Renal pelvis (tissue), 12 donors: ENCODE measurements at places on chromosomes 3 and 15. TPM values are rescaled to one million over a fixed set of nuclear protein-coding genes. Genes with fewer than 3 reads are reported as not detected.

RBM6 gene
- polyA plus RNA-seq: 129 TPM

CNTN6 gene
- 3.8 TPM for polyA plus RNA-seq

PLCH1 gene
- polyA plus RNA-seq: 12.8 TPM

NUTM1 gene
- polyA plus RNA-seq: not detected

ST3GAL6 gene
- 81.5 TPM for polyA plus RNA-seq

TXNRD3 gene
- 15.4 TPM for polyA plus RNA-seq

CYP1A1 gene
- polyA plus RNA-seq: not detected

PP2D1 gene
- 0.36 TPM for polyA plus RNA-seq

DNAH12 gene
- 0.94 TPM for polyA plus RNA-seq

TNFSF10 gene
- 61.8 TPM for polyA plus RNA-seq

GP5 gene
- polyA plus RNA-seq: 0.71 TPM

KLHL6 gene
- polyA plus RNA-seq: 1.0 TPM

TRIM69 gene
- 15.7 TPM for polyA plus RNA-seq

ZNF501 gene
- 10.8 TPM for polyA plus RNA-seq

P2RY1 gene
- polyA plus RNA-seq: 2.8 TPM

CACNA2D2 gene
- polyA plus RNA-seq: 18.3 TPM

FAM3D gene
- polyA plus RNA-seq: 2.5 TPM

SNTN gene
- polyA plus RNA-seq: not detected

ANKRD34C gene
- polyA plus RNA-seq: 0.06 TPM

ZMYND10 gene
- 3.9 TPM for polyA plus RNA-seq

EIF4G1 gene
- polyA plus RNA-seq: 190 TPM

ACAA1 gene
- 150 TPM for polyA plus RNA-seq

MORC1 gene
- polyA plus RNA-seq: 0.45 TPM

MAGEL2 gene
- polyA plus RNA-seq: 4.6 TPM

ESYT3 gene
- polyA plus RNA-seq: 2.5 TPM

PLXNB1 gene
- polyA plus RNA-seq: 234 TPM

OR5H6 gene
- polyA plus RNA-seq: not detected

TRIM42 gene
- not detected for polyA plus RNA-seq

TRIM71 gene
- 6.6 TPM for polyA plus RNA-seq

SOX14 gene
- not detected for polyA plus RNA-seq

GCNT3 gene
- polyA plus RNA-seq: 0.40 TPM

TLR9 gene
- polyA plus RNA-seq: 0.36 TPM

LIPC gene
- polyA plus RNA-seq: 19.2 TPM

NPAP1 gene
- polyA plus RNA-seq: 1.4 TPM

ARL14 gene
- polyA plus RNA-seq: 0.17 TPM

CHST13 gene
- 7.4 TPM for polyA plus RNA-seq

CCPG1 gene
- polyA plus RNA-seq: 48.5 TPM
